ENCODE measurements at places on chromosomes 11 and 22.

DNA sequence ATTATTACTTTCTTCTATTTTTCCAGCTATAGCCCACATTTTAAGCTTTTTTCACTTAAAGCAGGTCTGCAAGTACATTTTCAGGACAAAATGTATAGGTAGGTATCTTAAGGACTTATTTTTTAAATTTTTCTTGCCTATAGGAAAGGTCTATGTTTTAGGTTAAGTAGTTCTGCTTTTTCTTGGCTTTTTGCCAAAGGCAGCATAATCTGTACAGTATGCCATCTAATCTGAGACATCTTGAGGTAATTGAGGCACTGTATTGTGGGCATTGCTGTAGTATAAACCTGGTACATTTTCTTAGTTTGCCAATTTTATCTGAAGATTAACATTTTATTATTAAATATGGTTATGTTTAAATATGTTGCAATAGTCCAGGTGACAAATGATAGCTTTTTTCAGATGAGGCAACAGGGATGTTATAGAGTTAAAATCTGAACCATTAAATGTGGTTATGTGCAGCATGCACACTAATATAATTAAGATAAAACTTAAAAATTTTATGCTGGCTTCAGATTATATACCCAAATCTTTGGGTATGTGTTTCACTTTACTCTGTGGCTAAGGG lies 42.9 kb downstream of the QSER1 start:
- no peak for DNase-seq

GRCh38 chr11:68298659-68299516 lies 13.5 kb upstream of the LRP5 start:
- no peak for DNase-seq

- no peak for DNase-seq
These were observed 289.1 kb downstream of the ETS1 start for GRCh38 chr11:128298271-128298670.

- DNase-seq, result no peak
These were observed 179.1 kb upstream of the E2F8 start for GRCh38 chr11:19419808-19420207.

GRCh38 chr11:41039592-41039991 lies 419.9 kb downstream of the LRRC4C start:
- DNase-seq, result no peak

- no peak for DNase-seq
These were observed 195.1 kb upstream of the PLET1 start for GRCh38 chr11:112455791-112456190.

- no peak for DNase-seq
These were observed 47.3 kb downstream of the PRR5L start for GRCh38 chr11:36343436-36343835.

GRCh38 chr11:35615921-35616900 lies 2.0 kb upstream of the FJX1 start:
- no peak for DNase-seq
